ENCODE measurements at places on chromosomes 5 and 9.

DNA sequence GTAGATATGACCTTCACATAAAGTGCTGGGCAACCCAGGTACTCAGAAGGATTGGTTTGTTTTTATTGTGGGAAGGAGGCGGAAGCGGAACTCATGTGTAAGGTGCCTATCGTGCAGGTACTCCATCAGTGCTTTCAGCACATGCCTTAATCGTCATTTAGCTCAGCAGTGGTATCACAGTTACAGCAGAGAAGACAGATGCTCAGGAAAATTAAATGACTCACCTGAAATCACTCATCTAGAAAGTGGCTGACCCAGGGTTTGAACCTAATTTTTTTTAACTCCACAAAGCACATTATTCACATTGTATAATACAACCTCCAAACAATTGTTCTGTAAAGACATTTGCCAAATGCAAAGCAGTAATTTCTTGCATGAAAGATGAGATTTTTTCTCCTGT, 2.2 kb downstream of the C5orf46 start:
- H3K27me3 ChIP-seq, result no peaks in the 10 kb centered on the region
- H3K4me1 ChIP-seq, result no peaks in the 10 kb centered on the region
- H3K4me3 ChIP-seq, result no peak overlapping the region
- H3K36me3 ChIP-seq, result no peaks in the 10 kb centered on the region
- H3K27ac ChIP-seq, result no peak overlapping the region
- DNase-seq, result no peak

GRCh38 chr9:82108474-82108873, 119.9 kb downstream of the SPATA31D1 start:
- DNase-seq, result no peak
- no peaks in the 10 kb centered on the region for H3K27me3 ChIP-seq
- H3K27ac ChIP-seq, result no peak overlapping the region
- no peak overlapping the region for H3K4me3 ChIP-seq
- no peaks in the 10 kb centered on the region for H3K36me3 ChIP-seq

DNA sequence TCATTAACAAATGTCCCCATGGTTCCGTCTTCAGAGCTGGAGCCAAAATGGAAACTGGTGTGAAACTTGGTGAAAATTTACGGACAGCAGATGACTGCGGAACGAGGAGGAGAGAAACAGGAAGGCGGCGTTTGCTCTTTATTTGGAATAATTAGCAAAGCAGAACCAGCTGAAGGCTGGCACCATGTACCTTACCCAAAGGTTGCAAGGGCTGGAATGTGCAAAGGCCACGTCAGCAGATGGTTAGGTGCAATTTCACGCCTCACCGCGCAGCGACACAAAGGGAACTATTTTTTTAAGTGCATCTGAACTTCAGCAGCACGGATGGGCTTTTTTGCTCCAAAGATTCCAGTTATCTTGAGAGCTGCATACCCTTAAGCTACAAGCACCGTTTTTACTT, 127.4 kb downstream of the COL23A1 start:
- H3K4me1 ChIP-seq, result peaks cover 1% of the 10 kb centered on the region
- DNase-seq, result no peak
- no peak overlapping the region for H3K4me3 ChIP-seq
- H3K36me3 ChIP-seq, result no peaks in the 10 kb centered on the region
- H3K27me3 ChIP-seq, result no peaks in the 10 kb centered on the region

DNA sequence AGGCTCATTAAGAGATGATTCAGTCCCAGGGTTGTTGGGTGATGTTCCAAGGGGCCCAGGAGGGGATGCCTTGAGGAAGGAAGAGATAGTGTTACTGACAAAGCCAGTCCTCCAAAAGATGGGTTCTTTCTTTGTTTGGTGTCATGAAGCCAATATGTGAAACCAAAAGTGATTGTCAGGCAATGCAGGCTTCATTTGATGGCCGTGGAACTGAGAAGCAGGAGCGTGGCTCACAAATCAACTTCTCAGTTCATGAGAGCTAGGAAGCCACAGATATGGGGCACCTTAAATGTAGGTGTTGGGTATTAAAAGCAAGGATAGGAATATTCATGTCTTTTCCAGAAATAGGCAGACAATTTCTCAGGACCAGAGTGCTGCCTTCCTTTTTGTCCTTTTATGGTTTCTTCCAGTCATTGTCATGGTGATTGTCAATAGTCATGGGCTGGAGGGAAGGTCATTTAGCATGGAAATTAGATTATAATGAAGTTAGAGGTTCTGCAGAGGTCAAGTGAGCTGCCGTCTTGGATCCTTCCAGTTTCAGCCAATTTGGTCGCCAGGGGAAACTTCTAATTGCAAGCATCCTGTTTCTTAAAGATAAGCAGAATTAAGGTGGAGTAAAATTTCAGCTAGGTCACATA, 393.0 kb downstream of the NTRK2 start:
- H3K4me3 ChIP-seq, result no peak overlapping the region
- H3K4me1 ChIP-seq, result no peaks in the 10 kb centered on the region
- no peak for DNase-seq
- H3K36me3 ChIP-seq, result no peaks in the 10 kb centered on the region

DNA sequence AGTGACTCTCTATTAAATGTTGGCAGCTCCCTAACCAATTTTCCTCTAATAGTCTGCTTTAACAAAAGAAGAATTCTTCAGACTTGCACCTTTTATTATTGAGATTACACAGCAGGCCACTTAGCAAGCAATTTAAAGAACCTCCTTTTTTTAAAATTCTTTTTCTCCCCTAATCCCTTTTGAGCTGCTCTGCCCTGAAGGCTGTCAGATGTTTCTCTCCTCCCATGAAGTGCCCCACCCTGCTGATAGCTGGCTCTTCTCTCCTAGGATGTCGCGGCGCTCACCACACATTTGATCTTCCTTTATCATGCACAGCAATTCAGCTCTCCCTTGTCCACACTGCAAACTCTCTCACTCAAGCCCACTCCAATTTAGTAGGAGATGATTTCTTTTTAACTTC, 1471.1 kb upstream of the ACO1 start:
- H3K27ac ChIP-seq, result no peak overlapping the region
- no peak overlapping the region for H3K4me3 ChIP-seq
- no peaks in the 10 kb centered on the region for H3K36me3 ChIP-seq
- H3K4me1 ChIP-seq, result no peaks in the 10 kb centered on the region

DNA sequence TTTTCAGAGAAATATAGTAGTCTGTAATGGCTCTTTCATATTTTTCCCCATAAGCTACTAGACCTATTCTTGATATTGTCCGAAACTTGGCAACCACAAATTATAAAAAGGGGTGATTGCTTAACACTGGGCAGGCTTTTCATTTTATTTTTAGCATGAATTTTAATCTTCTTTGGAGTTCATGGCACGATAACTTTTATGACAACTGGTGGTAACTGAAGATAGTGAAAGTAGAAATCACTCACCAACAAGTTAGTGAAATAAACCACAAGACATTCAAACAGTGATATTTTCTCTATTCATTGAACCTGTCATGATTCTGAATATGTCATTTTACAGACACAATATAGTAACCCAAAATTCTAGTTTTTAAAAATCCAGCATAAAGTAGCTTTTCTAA, 213.9 kb downstream of the PRDM9 start:
- H3K4me1 ChIP-seq, result no peaks in the 10 kb centered on the region
- no peak overlapping the region for H3K27ac ChIP-seq
- H3K27me3 ChIP-seq, result no peaks in the 10 kb centered on the region
- DNase-seq, result no peak
- no peak overlapping the region for H3K4me3 ChIP-seq

GRCh38 chr5:124702525-124702924, 43.9 kb downstream of the ZNF608 start:
- no peak overlapping the region for H3K4me3 ChIP-seq
- H3K27ac ChIP-seq, result no peak overlapping the region
- H3K27me3 ChIP-seq, result no peaks in the 10 kb centered on the region
- H3K36me3 ChIP-seq, result no peaks in the 10 kb centered on the region

Measured in esophagus squamous epithelium (tissue), 5 donors.